ENCODE measurements at places on chromosomes 4 and X. TPM values are rescaled to one million over a fixed set of nuclear protein-coding genes. Genes with fewer than 3 reads are reported as not detected.

Gene BEND2
- not detected for total RNA-seq

Gene PNMA6F
- total RNA-seq: not detected

Gene FAT4
- 4.6 TPM for total RNA-seq

Gene TAF7L
- not detected for total RNA-seq

Gene MAP7D2
- total RNA-seq: 4.0 TPM

Gene MAGEB1
- not detected for total RNA-seq

Gene STBD1
- total RNA-seq: 3.2 TPM

Gene STIM2
- 24.2 TPM for total RNA-seq

- no peaks in the 10 kb centered on the region for H3K36me3 ChIP-seq
- H3K4me1 ChIP-seq: no peaks in the 10 kb centered on the region
- no peak overlapping the region for H3K4me3 ChIP-seq
- no peaks in the 10 kb centered on the region for H3K27me3 ChIP-seq
- DNase-seq: no peak
Measured at GRCh38 chr4:84666439-84666838, 83.5 kb downstream of the CDS1 start.

- H3K4me3 ChIP-seq: no peak overlapping the region
- H3K36me3 ChIP-seq: peaks cover 7% of the 10 kb centered on the region
- H3K27ac ChIP-seq: no peak overlapping the region
Measured at GRCh38 chr4:2251795-2252529, 9.9 kb downstream of the MXD4 start.

DNA sequence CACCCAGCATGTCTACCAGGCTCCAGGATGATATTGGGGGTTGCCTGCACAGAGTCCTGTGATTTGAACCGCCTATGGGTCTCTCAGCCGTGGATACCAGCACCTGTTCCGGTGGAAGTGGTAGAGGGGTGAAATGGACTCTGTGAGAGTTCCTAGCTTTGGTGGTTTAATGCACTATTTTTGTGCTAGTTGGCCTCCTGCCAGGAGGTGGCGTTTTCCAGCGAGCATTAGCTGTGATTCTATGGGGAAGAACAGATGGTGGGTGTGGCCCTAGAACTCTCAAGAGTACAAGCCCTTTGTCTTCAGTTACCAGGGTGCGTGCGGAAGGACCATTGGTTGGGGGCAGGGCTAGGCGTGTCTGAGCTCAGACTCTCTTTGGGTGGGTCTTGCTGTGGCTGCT, 316.9 kb upstream of the AMOT start:
- no peaks in the 10 kb centered on the region for H3K4me1 ChIP-seq
- H3K27ac ChIP-seq: no peak overlapping the region
- H3K36me3 ChIP-seq: no peaks in the 10 kb centered on the region

- H3K27me3 ChIP-seq: no peaks in the 10 kb centered on the region
- H3K36me3 ChIP-seq: no peaks in the 10 kb centered on the region
- H3K4me1 ChIP-seq: peaks cover 19% of the 10 kb centered on the region
- H3K27ac ChIP-seq: no peak overlapping the region
Measured at GRCh38 chr4:102334624-102335023, 10.7 kb downstream of the SLC39A8 start.

- H3K36me3 ChIP-seq: no peaks in the 10 kb centered on the region
- no peaks in the 10 kb centered on the region for H3K27me3 ChIP-seq
- no peak for DNase-seq
- no peaks in the 10 kb centered on the region for H3K4me1 ChIP-seq
Measured at GRCh38 chr4:130896920-130897319, 1801.0 kb downstream of the C4orf33 start.

GRCh38 chr4:94126669-94127068, 81.0 kb upstream of the SMARCAD1 start:
- no peak overlapping the region for H3K27ac ChIP-seq
- H3K27me3 ChIP-seq: no peaks in the 10 kb centered on the region
- no peaks in the 10 kb centered on the region for H3K36me3 ChIP-seq
- H3K4me3 ChIP-seq: no peak overlapping the region

GRCh38 chr4:82886147-82886942, 4.6 kb downstream of the SEC31A start:
- H3K36me3 ChIP-seq: peaks cover 30% of the 10 kb centered on the region
- H3K27ac ChIP-seq: no peak overlapping the region
- no peaks in the 10 kb centered on the region for H3K27me3 ChIP-seq
- no peak for DNase-seq
- no peak overlapping the region for H3K4me3 ChIP-seq

- peaks cover 51% of the 10 kb centered on the region for H3K27me3 ChIP-seq
- H3K36me3 ChIP-seq: no peaks in the 10 kb centered on the region
- no peak for DNase-seq
- H3K4me1 ChIP-seq: no peaks in the 10 kb centered on the region
- H3K4me3 ChIP-seq: no peak overlapping the region
- no peak overlapping the region for H3K27ac ChIP-seq
Measured at GRCh38 chrX:149699761-149700160, 12.1 kb upstream of the MAGEA11 start.

DNA sequence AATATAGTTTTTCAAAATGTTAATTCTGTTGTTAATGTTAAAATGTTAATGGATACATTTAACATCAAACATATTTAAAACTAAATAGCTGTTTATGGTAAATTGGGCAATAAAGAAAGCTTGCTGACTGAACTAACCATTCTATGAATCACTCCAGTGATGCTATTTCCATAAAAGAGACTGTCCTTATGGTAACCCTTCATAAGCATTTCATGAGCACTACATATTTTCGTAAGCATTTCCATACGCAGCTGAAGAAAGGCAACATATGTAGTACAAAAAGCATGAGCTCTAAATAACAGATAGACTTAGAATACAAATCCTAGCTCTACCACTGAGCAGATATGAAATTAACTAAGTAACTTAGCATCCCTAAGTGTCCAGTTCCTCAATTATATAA, 188.9 kb downstream of the COL25A1 start:
- H3K27me3 ChIP-seq: no peaks in the 10 kb centered on the region
- no peak overlapping the region for H3K27ac ChIP-seq
- no peak overlapping the region for H3K4me3 ChIP-seq
- H3K36me3 ChIP-seq: no peaks in the 10 kb centered on the region

GRCh38 chrX:104330966-104331365, 76.2 kb upstream of the ESX1 start:
- peaks cover 20% of the 10 kb centered on the region for H3K4me1 ChIP-seq
- no peak for DNase-seq
- H3K36me3 ChIP-seq: no peaks in the 10 kb centered on the region
- H3K27ac ChIP-seq: no peak overlapping the region
- no peak overlapping the region for H3K4me3 ChIP-seq

GRCh38 chr4:53195815-53196661, 169.8 kb downstream of the SCFD2 start:
- no peaks in the 10 kb centered on the region for H3K4me1 ChIP-seq
- H3K27me3 ChIP-seq: no peaks in the 10 kb centered on the region
- no peak for DNase-seq
- H3K36me3 ChIP-seq: no peaks in the 10 kb centered on the region
- H3K27ac ChIP-seq: no peak overlapping the region

GRCh38 chr4:46249516-46249915, 125.7 kb upstream of the GABRG1 start:
- H3K27ac ChIP-seq: no peak overlapping the region
- no peaks in the 10 kb centered on the region for H3K4me1 ChIP-seq
- no peaks in the 10 kb centered on the region for H3K27me3 ChIP-seq
- DNase-seq: no peak

DNA sequence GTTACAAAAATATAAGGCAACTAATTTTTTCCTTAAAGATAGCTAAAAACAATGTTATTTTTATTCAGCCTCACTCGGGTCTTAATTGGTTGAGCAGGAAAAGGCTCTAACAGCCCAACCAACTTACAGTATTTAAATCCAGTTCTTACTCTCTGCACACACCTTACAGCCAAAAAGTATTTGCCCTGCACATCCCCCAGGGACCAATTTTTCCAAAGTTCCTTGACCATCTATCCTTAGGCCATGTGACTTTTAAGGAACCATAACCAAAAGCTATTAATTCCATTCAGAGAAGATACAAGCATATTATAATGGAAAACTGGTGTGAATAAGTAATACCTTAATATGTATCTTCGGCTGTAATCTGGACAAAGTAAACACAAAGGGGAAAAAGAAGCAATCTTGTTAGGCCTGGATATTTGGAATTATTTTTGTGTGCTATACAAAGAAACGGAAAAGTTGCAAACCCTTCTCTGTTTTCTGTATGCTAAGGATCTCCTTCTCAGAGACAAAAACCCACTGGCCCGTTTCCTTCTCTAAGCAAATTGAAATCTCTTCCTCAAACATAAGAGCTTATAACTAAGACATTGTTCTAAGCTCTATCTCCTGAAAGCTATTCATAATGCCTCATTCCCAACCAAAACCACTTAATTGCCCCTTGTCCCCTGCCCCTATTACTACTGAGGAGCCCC, 1.0 kb upstream of the THAP9 start:
- no peaks in the 10 kb centered on the region for H3K4me1 ChIP-seq
- H3K4me3 ChIP-seq: no peak overlapping the region
- peaks cover 14% of the 10 kb centered on the region for H3K36me3 ChIP-seq

DNA sequence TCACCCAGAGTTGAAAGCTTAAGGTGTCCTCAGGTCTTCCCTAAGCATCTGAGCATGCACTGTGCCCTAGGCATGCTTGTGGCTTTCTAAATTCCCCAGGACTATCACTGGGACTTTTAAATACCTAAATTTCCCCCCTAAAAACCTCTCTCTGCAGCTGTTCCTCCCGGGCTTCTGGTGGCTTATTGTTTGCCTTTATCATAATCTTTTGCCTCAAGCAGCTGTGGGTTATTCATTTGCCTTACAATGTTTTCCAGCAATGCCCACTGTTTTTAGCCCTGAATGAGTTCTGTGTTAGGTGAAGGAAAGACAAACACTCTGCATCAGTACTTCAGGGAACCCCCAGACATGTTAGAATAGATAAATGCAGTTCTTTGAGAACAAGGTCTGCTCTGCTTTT, 455.0 kb downstream of the ZIC3 start:
- no peaks in the 10 kb centered on the region for H3K4me1 ChIP-seq
- H3K36me3 ChIP-seq: no peaks in the 10 kb centered on the region
- H3K4me3 ChIP-seq: no peak overlapping the region
- no peaks in the 10 kb centered on the region for H3K27me3 ChIP-seq
- no peak for DNase-seq

- H3K27ac ChIP-seq: no peak overlapping the region
- H3K36me3 ChIP-seq: no peaks in the 10 kb centered on the region
- no peaks in the 10 kb centered on the region for H3K27me3 ChIP-seq
- no peak for DNase-seq
Measured at GRCh38 chrX:149161435-149162088, 343.5 kb downstream of the IDS start.

- H3K4me1 ChIP-seq: no peaks in the 10 kb centered on the region
- DNase-seq: no peak
- H3K27me3 ChIP-seq: no peaks in the 10 kb centered on the region
- H3K36me3 ChIP-seq: no peaks in the 10 kb centered on the region
- H3K4me3 ChIP-seq: no peak overlapping the region
Measured at GRCh38 chrX:42837747-42838146, 59.8 kb upstream of the PPP1R2C start.

DNA sequence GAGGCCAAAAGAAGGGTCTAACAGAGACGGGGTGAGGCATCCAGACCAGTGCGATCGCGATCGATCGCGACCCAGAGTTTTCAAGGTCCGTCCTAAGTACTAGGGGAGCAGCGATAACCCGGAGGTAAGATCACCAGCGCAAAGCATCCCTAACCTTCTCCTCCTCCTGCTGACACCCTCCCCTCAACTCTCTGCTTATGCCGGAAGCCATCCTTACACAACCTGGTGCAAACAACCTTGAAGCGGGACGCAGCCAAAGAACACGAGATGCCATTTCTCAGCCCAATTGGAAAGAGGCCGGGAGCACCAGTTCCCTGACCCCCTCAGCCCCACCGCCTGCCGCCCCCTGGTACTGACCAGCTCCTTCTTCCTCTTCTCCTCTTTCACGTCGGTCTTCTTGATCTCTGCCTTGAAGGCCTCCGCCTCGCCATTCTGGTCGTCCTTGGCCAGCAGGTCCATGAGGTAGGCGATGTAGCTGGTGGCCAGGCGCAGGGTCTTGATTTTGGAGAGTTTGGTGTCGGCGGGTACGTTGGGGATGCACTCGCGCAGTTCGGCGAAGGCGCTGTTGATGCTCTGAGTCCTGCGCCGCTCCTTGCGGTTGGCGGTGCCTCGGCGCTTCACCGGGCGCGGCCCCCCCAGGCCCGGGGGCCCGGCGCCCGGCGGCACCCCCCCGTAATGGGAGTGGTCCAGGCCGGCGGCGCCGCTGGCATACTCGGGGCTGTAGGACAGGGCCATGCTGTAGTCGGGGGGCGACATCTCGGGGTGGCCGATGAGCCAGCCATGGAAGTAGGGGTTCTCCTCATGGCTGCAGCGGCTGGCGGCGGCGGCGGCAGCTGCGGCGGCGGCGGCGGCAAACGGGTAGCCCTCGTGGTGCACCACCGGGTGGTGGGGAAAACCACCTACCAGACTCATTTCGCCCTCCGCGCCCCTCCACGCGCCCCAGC, 1.4 kb downstream of the HAND2 start:
- peak overlapping the region; percentile 69 for H3K4me3 ChIP-seq
- H3K27me3 ChIP-seq: no peaks in the 10 kb centered on the region
- peaks cover 6% of the 10 kb centered on the region for H3K36me3 ChIP-seq
- H3K27ac ChIP-seq: no peak overlapping the region
- no peaks in the 10 kb centered on the region for H3K4me1 ChIP-seq
- no peak for DNase-seq

DNA sequence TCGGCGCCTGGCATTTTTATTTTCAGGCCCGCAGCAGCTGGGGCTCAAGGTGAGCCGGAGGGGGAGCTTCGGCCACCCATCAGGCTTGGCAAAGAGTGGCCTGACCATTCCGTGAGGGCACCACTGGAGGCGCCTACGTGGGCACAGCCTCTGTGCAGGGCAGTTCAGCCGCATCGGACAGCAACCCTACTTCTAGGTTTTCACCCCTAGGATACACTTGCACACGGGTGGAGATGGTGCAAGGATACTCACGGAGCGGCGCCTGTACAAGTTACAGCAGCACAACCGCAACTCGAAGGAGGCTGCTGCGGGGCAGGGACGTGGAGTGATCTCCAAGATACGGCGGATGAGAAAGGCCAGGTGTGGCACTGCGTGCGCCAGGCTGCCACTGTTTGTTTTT, 10.8 kb downstream of the HCFC1 start:
- no peaks in the 10 kb centered on the region for H3K27me3 ChIP-seq
- H3K36me3 ChIP-seq: peaks cover 32% of the 10 kb centered on the region
- DNase-seq: no peak

DNA sequence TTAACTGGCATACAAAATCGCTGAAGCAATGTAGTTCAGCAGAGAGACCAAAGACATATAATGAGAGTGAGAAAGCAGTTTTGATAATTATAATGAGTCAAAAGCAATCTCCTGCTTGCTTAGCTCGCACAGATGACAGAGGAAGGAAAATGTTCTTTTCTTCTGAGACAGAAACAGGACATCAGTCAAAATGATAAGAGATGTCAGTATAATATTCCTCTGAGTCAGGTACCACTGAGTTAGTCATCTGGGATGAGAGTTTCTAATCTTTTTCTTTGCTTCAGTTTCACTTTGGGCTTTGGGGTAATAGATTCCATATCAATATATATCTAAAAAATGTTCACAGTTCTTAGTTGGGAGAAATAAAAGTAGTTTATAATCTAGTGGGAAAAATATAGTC, 387.2 kb downstream of the PCDH7 start:
- H3K4me1 ChIP-seq: no peaks in the 10 kb centered on the region
- H3K27ac ChIP-seq: no peak overlapping the region
- H3K4me3 ChIP-seq: no peak overlapping the region

All from Calu3 (cell line).